MV-4-11 (cell line): ENCODE measurements at places on chromosomes 12 and 14.

DNA sequence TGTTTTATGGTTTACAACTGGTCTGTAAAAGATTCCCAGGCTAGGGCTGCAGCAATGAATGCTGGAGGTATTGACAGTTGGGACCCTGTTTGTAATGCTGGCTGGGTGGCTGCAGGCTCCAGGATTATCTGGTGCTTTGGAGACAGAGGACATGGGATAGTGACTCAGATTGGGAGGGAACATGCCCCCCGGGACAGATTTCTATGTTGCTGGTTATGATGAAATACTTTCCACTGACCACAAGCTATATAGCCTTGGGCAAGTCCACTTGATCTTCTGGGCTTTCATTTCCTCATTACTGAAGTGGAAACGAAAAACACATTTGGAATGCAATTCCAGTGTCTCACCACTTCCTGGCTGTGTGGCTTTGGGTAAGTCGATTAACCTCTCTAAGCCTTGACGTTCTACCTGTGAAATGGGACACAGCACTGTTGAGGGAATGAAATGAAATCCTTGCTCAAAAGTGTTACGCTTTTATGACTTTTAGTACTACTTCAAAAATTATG lies 6.3 kb upstream of the TPCN1 start:
- peak; percentile 99 for DNase-seq

- peak; percentile 46 for DNase-seq
These were observed 117.6 kb downstream of the SCARB1 start for GRCh38 chr12:124745891-124746570.

- DNase-seq: no peak
These were observed 10.1 kb upstream of the FBXO33 start for GRCh38 chr14:39442293-39442692.

GRCh38 chr12:4768341-4768740 lies 48.1 kb downstream of the GALNT8 start:
- DNase-seq: no peak

GRCh38 chr12:81252228-81252627 lies 174.3 kb downstream of the ACSS3 start:
- no peak for DNase-seq

DNA sequence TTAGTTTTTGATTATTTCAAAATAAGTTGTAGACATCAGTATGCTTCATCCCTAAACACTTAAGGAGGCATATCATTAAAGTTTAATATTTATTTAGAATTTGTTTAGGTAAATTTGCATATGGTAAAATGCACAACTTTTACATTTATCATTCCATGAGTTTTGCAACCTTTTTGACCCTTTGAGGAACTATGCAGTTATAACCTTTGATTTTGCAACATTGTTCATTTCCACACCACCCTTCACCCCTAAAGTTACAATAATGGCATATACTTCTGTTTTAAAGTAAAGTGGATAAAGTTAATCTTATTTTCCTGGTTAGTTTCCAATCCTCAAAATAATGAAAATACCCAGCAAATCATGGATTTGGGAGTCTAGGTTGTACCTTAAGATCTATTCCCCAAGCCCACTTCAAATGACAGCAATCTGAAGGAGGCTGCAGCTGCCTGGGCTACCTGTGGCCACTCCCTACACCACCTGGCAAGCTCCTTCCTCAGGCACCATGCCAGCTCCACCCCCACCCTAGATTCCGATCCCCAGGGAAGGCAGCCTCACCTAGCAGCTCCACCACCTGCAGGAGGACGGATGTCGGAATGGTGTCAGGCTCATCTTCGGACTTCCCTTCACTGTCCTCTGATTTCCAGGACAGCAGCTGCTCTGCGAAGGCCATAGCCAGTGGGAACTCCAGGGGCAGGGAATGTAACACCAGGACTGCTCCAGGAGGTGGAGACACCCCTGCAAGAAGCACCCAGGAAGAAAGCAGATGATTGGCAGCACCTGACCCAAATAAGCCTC lies 65.1 kb downstream of the TRAFD1 start:
- DNase-seq: peak; percentile 14

- peak; percentile 45 for DNase-seq
These were observed 21.9 kb downstream of the CLEC9A start for GRCh38 chr12:10052193-10052913.
